ENCODE measurements at places on chromosomes 1 and 21. TPM values are rescaled to one million over a fixed set of nuclear protein-coding genes. Genes with fewer than 3 reads are reported as not detected.

Gene LRRC71
- total RNA-seq: 0.38 TPM

Gene VANGL1
- 16.6 TPM for total RNA-seq

Gene GLUL
- total RNA-seq: 1,187 TPM

Gene CD2
- 12.4 TPM for total RNA-seq

Gene A3GALT2
- total RNA-seq: not detected

Gene APCS
- not detected for total RNA-seq

GRCh38 chr1:31248276-31248675 is 8.6 kb upstream of the NKAIN1 start:
- H3K27ac ChIP-seq: no peak overlapping the region
- H3K36me3 ChIP-seq: no peaks in the 10 kb centered on the region
- H3K4me3 ChIP-seq: no peak overlapping the region
- DNase-seq: no peak
- H3K27me3 ChIP-seq: no peaks in the 10 kb centered on the region

- H3K27me3 ChIP-seq: no peaks in the 10 kb centered on the region
- peaks cover 40% of the 10 kb centered on the region for H3K4me1 ChIP-seq
- H3K27ac ChIP-seq: peak overlapping the region; percentile 94
- H3K36me3 ChIP-seq: no peaks in the 10 kb centered on the region
- peak overlapping the region; percentile 97 for H3K4me3 ChIP-seq
Observed at GRCh38 chr1:157137408-157138219, 581 bp downstream of the ETV3 start.

GRCh38 chr1:112633628-112634027 is 14.0 kb downstream of the CAPZA1 start:
- DNase-seq: no peak
- H3K27ac ChIP-seq: no peak overlapping the region
- no peaks in the 10 kb centered on the region for H3K27me3 ChIP-seq
- no peaks in the 10 kb centered on the region for H3K36me3 ChIP-seq
- H3K4me1 ChIP-seq: peaks cover 94% of the 10 kb centered on the region
- no peak overlapping the region for H3K4me3 ChIP-seq

DNA sequence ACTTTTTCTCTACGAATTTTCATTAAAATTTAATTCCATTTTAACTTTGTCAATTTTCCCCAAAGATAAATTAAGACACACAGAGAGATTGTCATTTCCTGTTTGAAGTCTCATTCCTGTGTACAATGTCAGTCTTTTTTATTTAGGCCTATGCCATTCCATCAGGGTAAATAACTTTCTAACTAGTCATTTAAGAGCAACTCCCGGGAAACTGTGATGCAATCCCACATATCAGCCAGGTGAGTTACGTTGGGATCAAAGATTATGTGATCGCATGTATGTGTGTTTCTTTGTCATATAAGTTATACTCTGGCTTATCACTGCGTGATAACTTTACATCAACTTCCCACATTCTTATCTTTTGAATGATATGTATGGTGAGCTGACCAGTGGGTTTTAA is 86.1 kb upstream of the S1PR1 start:
- no peak overlapping the region for H3K4me3 ChIP-seq
- no peaks in the 10 kb centered on the region for H3K27me3 ChIP-seq

DNA sequence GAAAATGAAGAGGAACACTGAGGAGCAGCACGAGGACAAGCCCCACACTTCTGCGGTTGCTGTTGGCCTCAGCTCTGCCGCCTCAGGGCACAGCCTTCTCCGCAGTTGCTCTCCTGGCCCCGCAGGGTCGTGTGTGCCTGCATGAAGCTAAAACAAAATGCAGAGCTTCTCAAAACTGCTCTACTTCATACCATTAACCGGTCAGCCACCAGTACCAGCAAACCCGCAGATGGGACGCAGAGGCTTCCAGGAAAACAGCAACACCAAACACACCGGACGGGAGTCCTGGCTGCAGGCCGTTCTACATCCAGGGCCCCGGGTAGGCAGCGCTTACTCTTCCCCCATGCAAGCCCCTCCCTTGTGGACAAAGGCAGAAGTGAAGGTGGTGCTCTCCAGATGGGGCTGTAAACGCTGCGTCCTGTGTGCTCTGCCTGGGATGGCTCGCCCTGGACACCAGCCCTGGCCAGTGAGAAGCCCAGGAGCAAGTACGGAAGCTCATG is 7.1 kb upstream of the C1orf159 start:
- DNase-seq: no peak
- H3K4me1 ChIP-seq: no peaks in the 10 kb centered on the region
- H3K27me3 ChIP-seq: peaks cover 39% of the 10 kb centered on the region
- no peak overlapping the region for H3K4me3 ChIP-seq
- no peak overlapping the region for H3K27ac ChIP-seq

GRCh38 chr21:16418642-16419041 is 688.9 kb downstream of the USP25 start:
- no peak overlapping the region for H3K4me3 ChIP-seq
- no peaks in the 10 kb centered on the region for H3K36me3 ChIP-seq
- no peak for DNase-seq
- H3K27me3 ChIP-seq: no peaks in the 10 kb centered on the region

DNA sequence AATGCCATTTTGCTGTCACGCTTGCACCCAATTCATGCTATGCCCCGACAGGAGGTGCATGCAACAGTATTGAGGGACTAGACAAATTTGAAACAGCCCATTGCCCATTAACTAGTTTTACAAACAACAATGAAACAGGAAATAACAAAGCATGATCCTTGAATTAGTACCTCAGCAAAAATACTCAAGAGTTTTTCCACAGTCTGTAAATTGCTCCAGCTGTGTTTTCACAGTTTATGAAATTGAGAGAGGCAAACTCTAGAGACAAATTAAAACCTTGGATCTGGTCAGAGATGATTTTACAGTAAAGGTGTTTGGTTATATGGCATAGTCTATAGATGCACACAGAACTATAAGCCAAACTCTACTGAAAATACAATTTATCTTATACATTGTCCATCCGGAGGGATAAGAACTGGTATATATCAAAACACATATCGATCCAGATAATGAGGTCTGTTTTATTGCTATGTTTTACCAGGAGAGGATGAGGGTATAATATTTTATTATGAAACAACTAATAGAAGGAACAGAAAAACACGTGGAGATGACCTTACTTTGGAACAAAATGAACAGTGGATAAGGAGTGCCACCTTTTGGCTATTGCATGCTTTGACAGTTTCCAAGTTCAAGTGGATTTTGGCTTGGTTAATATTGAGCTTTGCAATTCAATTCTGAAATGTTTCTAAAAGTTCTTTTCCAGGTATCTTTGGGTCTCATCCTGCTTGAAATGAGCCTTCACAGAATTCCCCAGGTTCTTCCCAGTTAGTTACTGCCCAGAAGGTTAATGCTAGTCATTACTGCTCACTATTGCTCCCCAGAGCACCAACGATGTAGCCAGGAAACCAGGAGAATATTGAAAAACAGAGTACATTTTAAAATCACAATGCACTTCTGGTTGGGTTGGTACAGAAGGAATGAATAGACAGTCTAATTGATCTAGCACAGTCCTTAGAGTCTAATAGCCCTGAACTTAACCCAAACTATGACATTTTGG is 45.7 kb downstream of the ZC3H11B start:
- H3K4me3 ChIP-seq: no peak overlapping the region
- DNase-seq: peak; percentile 73
- no peaks in the 10 kb centered on the region for H3K36me3 ChIP-seq
- no peaks in the 10 kb centered on the region for H3K4me1 ChIP-seq
- H3K27ac ChIP-seq: no peak overlapping the region
- H3K27me3 ChIP-seq: no peaks in the 10 kb centered on the region

DNA sequence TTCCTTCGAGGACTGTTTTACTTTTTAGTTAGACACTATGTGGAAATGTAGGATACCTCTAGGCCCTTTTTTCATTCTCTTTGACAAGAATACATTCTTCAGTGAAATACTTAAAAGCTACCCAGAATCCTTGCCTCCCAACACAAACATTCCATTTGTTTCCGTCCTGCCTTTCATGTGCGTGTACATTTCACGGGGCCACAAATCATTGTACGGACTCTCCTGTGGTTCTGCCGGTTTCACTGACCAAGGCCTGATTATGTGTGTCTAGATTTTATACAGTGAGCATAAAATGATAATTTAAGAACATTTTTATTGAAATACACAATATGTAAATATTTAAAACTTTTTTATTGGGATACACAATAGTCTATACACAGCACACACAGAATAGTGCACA is 76.4 kb downstream of the RUNX3 start:
- no peaks in the 10 kb centered on the region for H3K36me3 ChIP-seq
- no peak for DNase-seq
- no peak overlapping the region for H3K27ac ChIP-seq
- H3K27me3 ChIP-seq: no peaks in the 10 kb centered on the region
- no peak overlapping the region for H3K4me3 ChIP-seq
- peaks cover 17% of the 10 kb centered on the region for H3K4me1 ChIP-seq

GRCh38 chr1:207831517-207832327 is 79.2 kb downstream of the CD34 start:
- H3K27ac ChIP-seq: no peak overlapping the region
- H3K27me3 ChIP-seq: no peaks in the 10 kb centered on the region
- peaks cover 87% of the 10 kb centered on the region for H3K4me1 ChIP-seq
- DNase-seq: no peak
- H3K36me3 ChIP-seq: no peaks in the 10 kb centered on the region

DNA sequence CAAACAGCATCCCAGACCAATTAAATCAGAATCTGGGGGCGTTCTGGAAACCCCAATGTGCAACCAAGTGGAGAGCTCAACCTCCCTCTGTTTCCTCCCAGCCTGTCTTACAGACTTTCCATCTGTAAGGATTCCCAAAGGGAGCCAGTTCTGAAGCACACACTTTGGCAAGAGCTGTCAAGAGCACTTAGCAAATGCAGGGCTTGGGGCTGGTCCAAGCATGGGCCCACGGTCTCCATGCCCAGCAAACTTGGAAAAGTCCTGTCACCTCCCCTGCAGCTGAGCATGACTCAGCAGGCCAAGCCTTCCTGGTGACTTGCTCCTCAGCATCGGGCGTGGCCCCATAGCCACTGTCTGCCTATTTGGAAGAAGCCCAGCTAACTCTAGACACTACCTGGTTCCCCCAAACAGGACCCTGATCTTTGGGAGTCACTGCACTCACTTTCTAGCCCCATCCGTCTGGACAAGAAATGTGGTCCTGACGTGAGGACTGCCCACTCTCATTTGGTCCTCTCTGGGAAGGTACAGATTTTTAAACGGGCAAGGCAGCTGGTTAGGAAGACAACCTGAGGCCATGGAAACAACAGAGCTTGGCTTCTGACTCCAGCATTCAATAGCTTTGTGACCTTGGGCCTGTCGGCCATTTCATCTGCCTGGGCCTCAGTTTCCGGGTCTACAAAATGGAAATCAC is 16.9 kb downstream of the SLC2A1 start:
- no peak overlapping the region for H3K4me3 ChIP-seq
- no peaks in the 10 kb centered on the region for H3K36me3 ChIP-seq
- peaks cover 65% of the 10 kb centered on the region for H3K4me1 ChIP-seq
- no peaks in the 10 kb centered on the region for H3K27me3 ChIP-seq

GRCh38 chr1:47784497-47784822 is 212.7 kb downstream of the TRABD2B start:
- no peak overlapping the region for H3K27ac ChIP-seq
- H3K4me3 ChIP-seq: no peak overlapping the region
- H3K4me1 ChIP-seq: peaks cover 4% of the 10 kb centered on the region
- H3K36me3 ChIP-seq: no peaks in the 10 kb centered on the region
- H3K27me3 ChIP-seq: no peaks in the 10 kb centered on the region

DNA sequence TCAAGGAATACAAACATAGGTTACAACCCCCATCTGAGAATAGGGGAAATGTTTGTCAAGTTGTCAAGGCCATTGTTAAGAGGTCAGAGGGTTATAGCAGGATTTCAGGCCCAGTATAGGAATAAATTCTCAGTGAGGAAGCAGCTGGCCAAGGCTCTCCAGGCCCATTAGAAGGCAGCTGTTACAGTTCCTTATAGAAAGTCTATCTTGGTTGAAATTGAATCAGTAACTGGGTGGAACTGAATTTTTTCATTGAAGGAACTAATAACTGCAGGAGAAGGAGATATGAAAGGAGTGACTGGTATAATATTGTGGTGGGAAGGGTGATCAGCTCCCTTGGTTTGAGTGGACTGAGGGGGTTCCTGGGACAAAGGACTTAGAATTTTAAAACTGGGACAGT is 134.1 kb downstream of the CYYR1 start:
- DNase-seq: no peak
- no peaks in the 10 kb centered on the region for H3K36me3 ChIP-seq
- no peaks in the 10 kb centered on the region for H3K27me3 ChIP-seq
- no peak overlapping the region for H3K4me3 ChIP-seq
- no peaks in the 10 kb centered on the region for H3K4me1 ChIP-seq
- no peak overlapping the region for H3K27ac ChIP-seq

DNA sequence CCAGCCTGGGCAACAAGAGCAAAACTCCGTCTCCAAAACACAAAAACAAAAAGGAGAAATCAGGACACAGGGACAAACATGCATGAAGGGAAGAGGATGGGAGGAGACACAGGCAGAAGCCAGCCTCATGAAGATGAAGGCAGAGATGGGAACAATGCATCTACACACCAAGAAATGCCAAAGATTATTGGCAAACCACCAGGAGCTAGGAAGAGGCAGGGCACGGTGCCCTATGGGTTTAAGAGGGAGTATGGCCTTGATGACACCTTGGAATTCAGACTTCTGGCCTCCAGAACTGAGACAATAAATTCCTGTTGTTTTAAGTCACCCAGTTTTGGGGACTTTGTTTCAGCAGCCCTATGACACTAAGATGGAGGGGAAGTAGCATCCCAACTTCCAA is 5.2 kb downstream of the TMPRSS3 start:
- no peaks in the 10 kb centered on the region for H3K27me3 ChIP-seq
- H3K27ac ChIP-seq: no peak overlapping the region
- H3K36me3 ChIP-seq: no peaks in the 10 kb centered on the region

- no peak overlapping the region for H3K27ac ChIP-seq
- H3K36me3 ChIP-seq: no peaks in the 10 kb centered on the region
- no peak for DNase-seq
- no peaks in the 10 kb centered on the region for H3K27me3 ChIP-seq
- H3K4me1 ChIP-seq: no peaks in the 10 kb centered on the region
Observed at GRCh38 chr1:12636098-12636950, 7.6 kb upstream of the AADACL4 start.

- DNase-seq: peak; percentile 53
- peak overlapping the region; percentile 92 for H3K4me3 ChIP-seq
- no peaks in the 10 kb centered on the region for H3K27me3 ChIP-seq
Observed at GRCh38 chr1:19597496-19598309, 46.4 kb upstream of the NBL1 start.

GRCh38 chr1:214548988-214549387 is 2.4 kb downstream of the PTPN14 start:
- no peaks in the 10 kb centered on the region for H3K36me3 ChIP-seq
- DNase-seq: peak; percentile 56
- H3K4me3 ChIP-seq: peak overlapping the region; percentile 56
- no peak overlapping the region for H3K27ac ChIP-seq
- H3K27me3 ChIP-seq: peaks cover 45% of the 10 kb centered on the region

DNA sequence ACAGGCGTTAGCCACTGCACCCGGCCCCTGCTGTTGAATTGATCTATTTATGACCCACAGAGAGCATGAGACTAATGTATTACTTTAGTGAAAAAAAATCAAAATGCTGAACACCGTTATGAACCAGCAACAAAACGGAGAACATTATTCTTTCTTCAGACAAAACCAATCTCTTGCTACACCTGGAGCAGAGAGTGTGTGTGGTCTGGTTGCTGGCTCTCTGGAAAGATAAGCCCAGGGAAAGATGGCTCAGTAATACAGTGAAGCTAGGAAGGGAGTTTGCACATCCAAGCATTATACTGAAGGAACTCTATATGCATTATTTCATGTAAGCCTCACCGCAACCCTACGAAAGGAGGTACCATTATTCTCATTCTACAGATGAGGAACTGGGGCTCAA is 117.0 kb downstream of the GLUL start:
- H3K4me3 ChIP-seq: no peak overlapping the region
- no peaks in the 10 kb centered on the region for H3K36me3 ChIP-seq
- no peaks in the 10 kb centered on the region for H3K4me1 ChIP-seq

- no peak for DNase-seq
- no peaks in the 10 kb centered on the region for H3K27me3 ChIP-seq
- no peaks in the 10 kb centered on the region for H3K4me1 ChIP-seq
Observed at GRCh38 chr1:75394386-75395139, 216.4 kb downstream of the SLC44A5 start.
